Amniotic epithelial cell (primary cell): ENCODE measurements at places on chromosomes 4 and X.

GRCh38 chr4:60259781-60260180 lies 940.3 kb upstream of the ADGRL3 start:
- DNase-seq = no peak

GRCh38 chrX:130216320-130216719 lies 44.6 kb downstream of the RAB33A start:
- no peak for DNase-seq

DNA sequence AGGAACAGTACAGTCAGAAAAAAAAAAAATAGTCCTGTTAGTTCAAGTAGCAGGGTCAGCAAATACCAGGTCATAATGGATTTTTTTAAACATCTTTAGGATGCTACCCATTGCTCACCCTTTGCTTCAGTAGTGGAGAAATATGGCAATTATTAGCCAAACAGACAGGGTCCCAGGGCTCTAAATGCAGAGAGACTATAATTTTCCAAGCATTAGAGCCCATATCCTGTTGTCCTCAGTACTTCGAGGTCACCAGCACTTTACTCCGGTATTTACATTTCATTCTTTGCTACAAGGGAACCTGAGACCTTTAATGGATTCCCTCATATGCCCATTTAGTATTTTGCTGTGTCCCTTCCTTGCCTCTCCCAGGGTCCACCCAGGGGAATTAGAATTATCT lies 1562.9 kb upstream of the TENM3 start:
- no peak for DNase-seq

- peak; percentile 77 for DNase-seq
These were observed 50.7 kb downstream of the CLDN34 start for GRCh38 chrX:10017872-10018271.
